ENCODE measurements at places on chromosomes 7 and 10.
A peak's percentile ranks its signal among the peaks of the same experiment; 100 is the strongest.

GRCh38 chr7:68438016-68438415 is 1160.3 kb upstream of the AUTS2 start:
- DNase-seq, result no peak

GRCh38 chr10:47325303-47326291 is 3.3 kb downstream of the GDF2 start:
- DNase-seq, result no peak

- DNase-seq, result peak; percentile 40
Measured at GRCh38 chr10:119595676-119596515, 868 bp downstream of the TIAL1 start.

DNA sequence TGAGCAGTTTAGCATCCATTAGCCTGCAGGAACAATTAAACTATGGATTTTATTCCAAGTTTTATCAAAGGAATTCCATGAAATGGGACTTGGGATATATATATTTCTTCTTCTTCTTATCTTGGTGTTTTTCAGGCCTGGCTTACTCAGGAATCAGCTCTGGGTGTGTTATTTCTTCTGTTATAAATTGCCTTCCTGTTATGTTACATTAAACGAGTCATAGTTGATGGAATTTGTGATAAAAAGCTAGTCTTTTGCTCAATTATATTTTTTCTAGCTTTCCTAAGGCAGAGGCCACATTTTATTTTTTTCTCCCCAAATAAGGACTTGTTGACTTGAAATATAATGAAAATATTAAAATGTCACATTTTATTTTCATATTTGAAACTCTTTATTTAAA is 141.3 kb downstream of the EPC1 start:
- DNase-seq, result no peak

DNA sequence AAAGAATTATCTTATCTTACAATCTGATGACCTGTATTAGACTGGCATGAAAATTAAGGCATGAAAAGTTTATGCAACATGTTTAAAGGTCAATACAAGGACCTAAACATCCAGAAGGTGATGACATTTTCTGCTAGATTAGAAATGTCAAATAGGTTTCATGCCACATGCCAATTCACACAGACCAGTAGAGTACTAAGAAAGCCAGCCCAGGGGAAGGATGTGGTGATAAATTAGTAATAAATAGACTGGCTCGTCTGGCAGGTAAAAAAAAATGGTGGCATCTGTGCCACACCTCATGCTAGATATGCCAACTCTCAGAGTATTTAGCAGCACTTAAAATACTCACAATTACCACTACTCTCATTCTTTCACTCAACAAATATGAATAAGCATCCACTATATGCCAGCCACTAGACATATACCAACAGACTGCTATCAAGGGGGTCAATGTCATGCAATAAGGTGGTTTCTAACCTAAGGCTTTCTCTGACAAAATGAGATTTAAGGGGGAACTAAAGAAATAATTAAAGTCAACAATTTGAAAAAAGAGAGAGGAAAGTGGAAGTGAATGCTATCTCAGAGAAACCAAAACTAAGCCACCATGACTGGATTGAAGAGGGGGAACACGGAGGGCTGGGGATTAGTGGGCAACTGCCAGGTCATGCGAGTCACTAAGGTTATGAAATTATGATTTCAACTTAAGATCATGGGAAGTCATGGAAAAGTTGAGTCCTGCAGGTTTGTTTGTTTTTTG is 83.5 kb downstream of the SGMS1 start:
- DNase-seq, result no peak

GRCh38 chr10:87658321-87658795 is 1.3 kb upstream of the PAPSS2 start:
- no peak for DNase-seq

DNA sequence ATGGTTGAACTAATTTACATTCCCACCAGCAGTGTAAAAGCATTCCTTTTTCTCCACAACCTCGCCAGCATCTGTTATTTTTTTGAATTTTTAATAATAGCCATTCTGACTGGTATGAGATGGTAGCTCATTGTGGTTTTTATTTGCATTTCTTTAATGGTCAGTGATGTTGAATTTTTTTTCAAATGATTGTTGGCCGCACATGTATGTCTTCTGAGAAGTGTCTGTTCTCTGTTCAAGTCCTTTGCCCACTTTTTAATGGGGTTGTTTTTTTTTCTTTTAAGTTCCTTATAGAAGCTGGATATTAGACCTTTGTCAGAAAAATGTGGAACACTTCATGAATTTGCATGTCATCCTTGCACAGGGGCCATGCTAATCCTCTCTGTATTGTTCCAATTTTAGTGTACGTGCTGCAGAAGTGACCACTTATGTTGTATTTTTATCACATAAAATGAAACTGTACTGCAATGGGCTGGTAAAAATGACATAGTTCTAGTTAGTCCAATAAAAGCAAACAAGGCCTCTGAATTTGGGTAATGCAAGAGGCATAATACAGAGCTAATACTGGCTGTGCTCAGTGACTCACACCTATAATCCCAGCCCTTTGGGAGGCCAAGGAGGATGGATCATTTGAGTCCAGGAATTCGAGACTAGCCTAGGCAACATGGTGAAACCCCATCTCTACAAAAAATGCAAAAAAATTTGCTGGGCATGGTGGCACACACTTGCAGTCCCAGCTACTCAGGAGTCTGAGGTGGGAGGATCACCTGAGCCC is 70.3 kb downstream of the ABI1 start:
- no peak for DNase-seq

- DNase-seq, result no peak
Measured at GRCh38 chr10:37700886-37701780, 156.3 kb downstream of the ZNF248 start.

DNA sequence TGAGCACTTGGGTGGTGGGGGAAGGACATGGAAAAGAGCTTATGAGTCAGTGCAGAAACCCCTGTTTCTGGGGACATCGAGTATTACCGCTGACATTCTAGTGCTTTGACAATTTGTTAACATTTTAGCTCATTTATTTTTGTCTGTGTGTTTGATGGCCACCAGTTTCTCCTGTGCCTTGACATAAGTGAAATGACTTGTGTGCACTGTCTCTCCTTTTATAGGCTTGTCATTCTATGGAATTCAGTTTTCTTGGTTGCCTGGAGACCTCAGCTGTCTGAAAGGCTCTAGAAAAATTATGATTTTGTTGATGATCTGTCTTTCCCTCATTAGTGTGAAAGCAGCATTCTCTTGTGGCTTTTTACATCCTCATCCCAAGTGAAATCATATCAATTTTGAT is 190.0 kb upstream of the SMIM30 start:
- no peak for DNase-seq

- no peak for DNase-seq
Measured at GRCh38 chr7:49523870-49524269, 249.6 kb upstream of the VWC2 start.

- DNase-seq, result no peak
Measured at GRCh38 chr7:33849971-33850559, 55.3 kb upstream of the BMPER start.

DNA sequence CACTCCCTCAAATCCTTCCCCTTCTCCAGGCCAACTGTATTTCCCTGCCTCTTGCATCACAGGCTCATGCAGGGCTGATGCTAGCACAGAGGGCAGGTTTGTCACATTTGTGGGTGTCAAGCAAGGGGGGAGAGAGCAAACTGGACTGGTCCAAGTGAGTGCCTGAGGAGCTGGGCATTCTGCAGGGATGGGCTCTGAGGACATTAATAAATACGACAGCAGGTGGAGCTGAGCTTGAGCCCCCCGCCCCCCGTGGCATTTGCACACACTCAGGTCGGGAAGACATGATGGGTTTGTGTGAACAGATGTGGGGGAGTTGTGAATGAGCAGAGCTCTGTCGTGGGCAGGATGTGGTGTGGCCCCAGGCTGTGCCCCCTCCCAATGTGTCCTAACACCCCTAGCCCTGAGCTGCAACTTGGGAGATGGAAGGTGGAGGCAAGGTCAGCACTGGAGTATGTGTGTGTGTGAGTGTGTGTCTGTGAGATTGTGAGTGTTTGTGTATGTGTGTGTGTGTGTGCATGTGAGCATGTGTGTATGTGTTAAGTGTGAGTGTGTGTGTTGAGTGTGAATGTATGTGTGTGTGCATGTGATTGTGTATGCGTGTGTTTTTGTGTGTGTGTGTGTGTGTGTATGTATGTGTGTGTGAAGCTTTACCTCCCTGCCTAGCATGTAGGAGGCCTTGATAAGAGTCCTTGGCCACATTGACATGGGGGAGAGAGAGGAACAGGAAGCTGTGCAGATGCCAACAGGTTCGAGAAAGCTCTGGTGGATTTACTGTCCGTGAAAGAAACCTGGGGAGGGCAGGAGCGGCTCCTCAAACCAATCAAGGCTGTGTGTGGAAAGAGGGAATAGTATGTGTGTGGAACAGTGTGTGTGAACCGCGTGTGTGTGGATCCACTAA is 9.1 kb downstream of the RASSF4 start:
- DNase-seq, result no peak

DNA sequence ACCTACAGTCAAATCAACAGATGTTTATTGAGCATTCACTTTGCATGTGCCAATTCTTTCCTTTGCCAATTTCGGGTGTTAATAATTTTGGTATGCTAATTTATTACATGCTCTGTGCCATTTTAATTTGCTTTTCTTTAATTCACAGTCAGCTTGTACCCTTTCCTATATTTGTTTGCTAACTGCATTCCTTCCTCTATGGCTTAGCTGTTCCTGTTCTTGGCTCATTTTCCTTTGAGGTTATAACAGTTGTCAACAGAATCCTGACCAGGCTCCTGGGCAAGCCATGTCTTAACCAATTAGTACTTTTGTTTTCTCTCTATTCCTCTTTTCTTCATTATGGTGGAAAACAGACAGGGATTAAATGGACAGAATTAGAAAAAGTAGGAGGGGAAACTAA is 73.6 kb upstream of the RPA3 start:
- no peak for DNase-seq

DNA sequence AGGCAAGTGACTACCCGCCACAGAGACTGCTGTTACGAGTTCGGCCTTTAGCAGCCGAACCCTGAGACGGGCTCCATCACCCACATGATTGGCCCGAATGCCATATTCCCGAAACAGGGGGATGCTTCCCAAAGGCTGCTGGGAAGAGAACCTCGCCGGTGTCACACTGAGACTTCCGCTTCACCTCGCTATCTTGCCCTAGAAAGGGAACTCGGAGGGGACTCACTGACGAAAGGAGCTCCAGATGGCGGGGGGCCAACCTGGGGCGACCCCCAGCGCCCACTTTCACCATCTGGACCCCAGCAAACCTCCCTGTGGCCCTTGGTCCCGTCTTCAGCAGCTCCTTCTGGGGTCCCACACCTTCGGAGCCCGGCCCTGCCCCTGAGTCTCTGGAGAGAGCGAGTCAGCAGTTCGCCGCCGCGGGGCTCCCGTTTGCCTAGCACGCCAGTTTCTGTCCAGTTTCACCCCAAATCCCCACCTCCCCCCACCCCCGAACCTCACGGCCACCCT is 529 bp downstream of the HPS1 start:
- DNase-seq, result peak; percentile 64

DNA sequence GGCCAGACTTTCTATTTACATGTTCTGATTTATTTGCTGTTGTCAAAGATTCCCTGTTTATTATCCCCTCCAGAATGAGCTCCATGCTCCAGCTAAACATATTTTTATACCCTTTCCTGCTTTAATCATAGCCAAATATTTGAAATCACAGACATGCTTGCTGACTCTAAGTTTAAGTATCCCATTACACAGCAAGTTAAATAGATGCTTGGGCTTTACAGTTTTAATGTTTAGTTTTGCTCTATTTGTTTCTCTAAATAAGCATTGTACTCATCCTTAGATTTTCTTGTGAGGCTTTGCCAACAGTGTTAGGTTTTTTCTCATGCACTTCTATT is 196.8 kb downstream of the TAX1BP1 start:
- no peak for DNase-seq

GRCh38 chr10:24853661-24854060 is 98.7 kb downstream of the PRTFDC1 start:
- DNase-seq, result no peak

GRCh38 chr10:28530751-28531150 is 2.2 kb upstream of the WAC start:
- DNase-seq, result no peak

DNA sequence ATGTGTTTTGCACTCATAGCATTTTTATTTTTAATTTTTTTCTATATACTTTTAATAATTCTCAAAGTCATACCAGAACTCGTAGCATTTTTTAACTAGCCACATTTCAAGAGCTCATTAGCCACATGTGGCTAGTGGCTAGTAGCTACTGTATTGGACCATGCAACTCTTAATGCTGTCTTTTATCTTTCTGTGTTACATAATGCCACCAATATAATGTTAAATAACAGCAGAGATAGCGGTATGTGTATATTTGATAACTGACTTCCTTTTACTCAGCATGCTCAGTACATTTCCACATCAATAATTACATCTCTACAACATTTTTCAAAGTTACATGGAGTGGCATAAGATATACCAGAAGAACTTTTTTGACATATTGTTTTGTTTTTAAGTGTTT is 91.4 kb downstream of the CDK13 start:
- DNase-seq, result no peak

GRCh38 chr7:132742189-132742612 is 165.9 kb upstream of the PLXNA4 start:
- no peak for DNase-seq

DNA sequence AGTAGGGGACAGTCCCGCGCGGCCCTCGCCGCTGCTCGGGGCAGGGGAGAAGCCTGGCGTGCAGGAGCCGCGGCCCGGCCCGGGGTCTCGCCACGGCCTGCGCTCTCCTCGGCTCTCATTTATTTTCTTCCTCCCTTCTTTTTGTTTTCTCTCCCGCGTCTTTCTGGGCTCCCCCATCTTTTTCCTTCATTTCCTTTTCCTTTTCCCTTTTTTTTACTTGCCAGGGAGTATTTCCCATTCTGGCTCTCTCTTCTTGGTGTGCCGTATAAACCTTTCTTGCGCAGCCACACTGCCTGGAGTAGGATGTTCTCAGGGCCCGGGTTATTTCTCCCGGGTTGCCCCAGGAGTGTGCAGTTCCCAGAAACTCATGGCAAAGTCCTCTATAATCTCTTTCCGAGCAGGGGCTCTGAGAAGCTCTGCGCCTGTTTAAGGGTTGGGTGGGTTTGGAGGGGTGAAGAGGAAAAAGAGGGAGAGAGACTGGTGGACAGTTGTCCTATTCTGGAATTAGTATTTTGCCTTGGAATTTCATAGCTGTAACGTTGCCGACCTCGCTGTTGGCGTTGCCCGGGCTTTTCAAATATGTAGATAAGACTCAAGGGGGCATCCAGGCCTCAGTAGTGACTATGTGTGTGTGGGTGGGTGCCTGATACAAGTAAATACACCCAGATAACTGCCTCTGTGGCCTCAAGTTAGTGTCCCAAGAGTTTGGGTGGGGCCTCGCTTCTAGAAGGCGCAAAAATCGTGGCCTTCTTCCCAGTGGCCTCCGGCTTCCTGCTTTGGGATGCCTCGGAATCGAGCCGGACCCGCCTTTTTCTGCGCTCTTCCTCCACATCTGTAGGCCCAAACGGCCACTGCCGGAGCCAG is 4.3 kb upstream of the ZNF503 start:
- no peak for DNase-seq

Data from putamen (tissue), 1 donor.